ENCODE measurements at places on chromosomes 1 and 21. TPM values are rescaled to one million over a fixed set of nuclear protein-coding genes. Genes with fewer than 3 reads are reported as not detected.

The WNT3A gene
- not detected for total RNA-seq

The FAM151A gene
- not detected for total RNA-seq

The RAB7B gene
- not detected for total RNA-seq

The LRRC39 gene
- total RNA-seq: not detected

The HPCAL4 gene
- total RNA-seq: not detected

The SCCPDH gene
- total RNA-seq: 52.2 TPM

GRCh38 chr1:38221006-38221649, 174.5 kb upstream of the POU3F1 start:
- DNase-seq: no peak

- DNase-seq: no peak
These were observed 5.3 kb downstream of the SCMH1 start for GRCh38 chr1:41236781-41237180.

DNA sequence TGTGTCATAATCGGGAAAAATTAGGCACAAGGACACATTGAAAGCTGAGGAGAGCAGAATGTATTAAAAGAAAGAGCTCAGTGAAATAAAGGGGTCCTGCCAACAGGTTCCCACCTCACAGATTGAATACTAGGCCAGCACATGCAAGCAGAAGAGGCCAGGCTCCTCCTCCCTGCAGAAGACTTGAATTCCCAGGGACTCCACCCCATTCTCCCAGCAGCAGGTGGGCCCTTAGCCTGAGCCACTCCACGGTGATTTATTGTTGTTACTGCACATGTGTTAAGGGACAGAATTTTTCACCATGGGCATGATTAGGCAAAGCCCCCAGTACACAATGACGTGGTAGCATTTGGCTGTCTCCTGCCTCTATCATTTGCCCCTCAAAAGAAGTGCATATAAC, 1844.7 kb downstream of the NCAM2 start:
- DNase-seq: no peak

- DNase-seq: no peak
These were observed 30.2 kb downstream of the EVI5 start for GRCh38 chr1:92754719-92755050.

GRCh38 chr1:242467556-242468145, 56.8 kb downstream of the PLD5 start:
- peak; percentile 44 for DNase-seq

DNA sequence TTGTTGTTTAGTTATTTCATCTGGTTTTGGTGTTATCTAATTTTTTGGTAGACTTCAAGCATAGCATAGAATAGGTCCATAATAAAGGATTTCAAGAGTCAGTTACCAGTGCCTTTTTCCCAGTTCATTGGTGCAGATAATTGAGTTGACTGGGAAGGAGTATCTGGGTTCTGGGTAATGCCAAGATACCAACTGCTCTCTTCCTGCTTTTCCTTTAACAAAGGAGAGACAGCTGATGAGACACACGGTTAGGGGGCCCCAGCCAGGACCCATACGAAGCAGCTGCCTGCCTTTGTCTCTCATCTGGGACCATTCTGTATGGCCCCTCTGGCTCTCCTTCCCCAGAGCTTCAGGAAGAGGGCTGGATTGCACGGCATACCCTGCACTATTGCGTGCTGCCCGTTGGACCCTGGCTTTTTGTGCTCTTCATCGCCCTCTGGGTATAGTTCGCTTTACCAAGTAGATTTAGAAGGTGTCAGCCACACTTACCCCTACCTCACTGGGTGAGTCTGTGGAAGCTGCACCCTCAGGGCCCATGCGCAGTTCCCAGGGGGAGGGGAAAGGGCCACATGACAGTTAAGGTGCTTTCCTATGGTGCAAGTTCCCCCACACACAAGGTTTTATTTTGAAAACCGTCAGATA, 7.0 kb downstream of the NAV1 start:
- DNase-seq: no peak

DNA sequence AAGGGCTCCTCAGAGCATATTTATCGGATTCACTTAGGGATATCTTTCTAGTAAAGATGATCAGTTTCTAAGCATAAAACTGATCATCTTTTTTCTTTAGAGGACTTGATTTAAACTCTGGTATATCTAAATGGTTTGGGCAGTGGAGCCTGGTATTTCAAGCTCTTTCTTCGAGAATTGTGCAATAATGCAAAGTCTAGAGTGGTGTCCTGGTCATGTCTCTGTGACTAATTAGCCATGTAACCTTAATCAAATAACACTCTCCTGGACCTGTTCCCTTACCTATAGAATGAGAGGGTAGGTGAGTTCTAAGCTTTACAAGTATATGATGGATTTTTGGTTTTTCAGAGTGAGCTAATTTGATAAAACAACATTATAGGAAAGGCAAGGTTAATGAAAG, 225.2 kb downstream of the RPS6KC1 start:
- DNase-seq: no peak

DNA sequence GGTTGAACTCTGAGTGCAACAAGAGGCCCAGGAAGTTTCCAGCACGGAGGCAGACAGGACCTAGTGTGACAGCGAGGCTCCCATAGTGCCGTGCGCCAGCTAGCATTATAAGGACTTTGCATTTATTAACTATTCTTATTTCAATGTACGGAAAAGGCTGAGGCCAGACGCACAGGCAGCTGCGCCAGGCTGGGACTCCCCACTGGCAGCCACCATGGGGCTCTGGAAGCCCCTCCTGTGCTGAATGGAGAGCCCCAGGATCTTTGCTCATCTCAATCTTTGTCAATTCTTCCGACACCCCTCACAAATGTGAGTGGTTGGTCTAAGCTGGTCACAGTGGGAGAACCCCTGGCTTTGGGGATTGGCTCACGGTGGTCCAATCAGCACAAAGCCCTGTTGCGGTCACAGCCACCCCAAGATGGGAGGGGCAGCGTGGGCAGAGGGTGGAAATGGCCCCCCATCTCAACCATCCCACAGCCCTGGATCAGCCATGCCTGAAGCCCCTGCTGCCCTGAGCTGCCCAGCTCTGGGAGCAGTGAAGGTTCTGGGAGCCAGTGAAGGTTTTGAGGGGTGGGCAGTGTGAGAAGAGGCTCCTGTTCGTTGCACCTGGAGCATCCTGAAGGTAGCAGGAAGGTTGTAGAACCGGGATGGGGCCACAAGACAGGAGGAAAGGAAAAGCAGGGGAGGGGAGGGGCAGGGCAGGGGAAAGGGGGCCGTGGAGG, 59.5 kb upstream of the ADARB1 start:
- DNase-seq: no peak

DNA sequence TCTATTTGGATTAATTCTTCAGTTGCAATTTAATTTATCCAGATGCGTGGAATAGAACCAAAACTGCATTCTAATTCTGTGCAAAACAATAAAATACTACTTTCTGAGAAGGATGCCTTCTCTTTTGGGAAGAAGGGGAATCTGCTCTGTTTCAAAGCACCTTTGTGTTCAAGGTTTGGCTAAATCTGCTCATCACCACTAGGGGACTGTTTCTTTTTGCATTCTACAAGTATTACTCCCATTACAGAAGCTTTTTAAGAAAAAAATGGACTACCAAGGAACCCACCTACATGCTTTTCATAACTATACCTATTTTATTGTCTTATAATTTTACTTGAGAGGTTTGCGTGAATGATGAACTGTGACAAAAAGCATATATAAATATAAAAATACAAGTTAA, 18.2 kb downstream of the MRPS6 start:
- peak; percentile 27 for DNase-seq

- no peak for DNase-seq
These were observed 831 bp downstream of the CSRP1 start for GRCh38 chr1:201506092-201506491.

DNA sequence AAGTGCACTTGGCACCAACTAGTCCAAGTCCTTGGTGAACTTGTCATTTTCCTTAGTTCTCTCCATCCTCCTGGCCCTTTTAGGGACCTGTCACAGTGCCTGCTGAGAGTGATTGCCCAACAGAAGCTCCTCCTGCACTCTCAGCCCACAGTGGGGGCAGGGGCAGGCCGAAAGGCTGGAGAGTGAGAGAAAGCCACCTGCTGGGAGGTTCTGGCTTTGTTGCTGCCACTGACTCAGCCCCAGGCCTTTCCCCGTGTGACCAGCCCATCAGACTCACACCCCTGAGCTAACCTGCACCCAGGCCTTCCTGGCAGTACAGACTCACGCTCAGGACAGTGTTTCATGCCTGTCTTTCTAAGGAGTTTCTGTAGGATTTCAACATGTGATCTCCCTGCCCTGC, 17.1 kb upstream of the PROK1 start:
- no peak for DNase-seq

GRCh38 chr1:11145741-11146140, 43.4 kb upstream of the ANGPTL7 start:
- DNase-seq: no peak

- no peak for DNase-seq
These were observed 22.3 kb upstream of the C1orf105 start for GRCh38 chr1:172398193-172398592.

GRCh38 chr1:113442131-113442530, 51.8 kb downstream of the MAGI3 start:
- DNase-seq: no peak

GRCh38 chr1:225488676-225489075, 60.8 kb upstream of the LBR start:
- DNase-seq: no peak

- DNase-seq: no peak
These were observed 6.9 kb upstream of the CBR3 start for GRCh38 chr21:36127977-36128376.

DNA sequence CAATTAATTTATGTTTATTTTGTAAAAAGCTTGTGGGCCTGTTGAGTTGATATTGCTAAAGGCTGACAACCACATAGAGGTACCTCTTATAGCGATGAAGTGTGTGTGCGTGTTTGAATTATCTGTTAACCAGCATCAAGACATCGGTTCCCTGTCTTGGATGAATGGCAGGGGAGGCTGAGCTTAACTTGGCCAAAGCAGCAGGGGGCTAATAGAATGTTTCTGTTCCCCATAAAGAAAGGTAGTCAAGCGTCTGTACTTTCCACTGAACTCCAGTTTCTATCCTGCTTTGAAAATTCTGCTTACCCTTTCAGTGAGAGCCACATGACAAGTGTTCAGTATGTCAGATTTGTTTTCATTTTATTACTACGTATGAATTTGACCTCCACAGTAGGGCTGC, 63.0 kb downstream of the ROR1 start:
- DNase-seq: no peak

GRCh38 chr21:40622531-40622930, 224.4 kb downstream of the DSCAM start:
- no peak for DNase-seq

DNA sequence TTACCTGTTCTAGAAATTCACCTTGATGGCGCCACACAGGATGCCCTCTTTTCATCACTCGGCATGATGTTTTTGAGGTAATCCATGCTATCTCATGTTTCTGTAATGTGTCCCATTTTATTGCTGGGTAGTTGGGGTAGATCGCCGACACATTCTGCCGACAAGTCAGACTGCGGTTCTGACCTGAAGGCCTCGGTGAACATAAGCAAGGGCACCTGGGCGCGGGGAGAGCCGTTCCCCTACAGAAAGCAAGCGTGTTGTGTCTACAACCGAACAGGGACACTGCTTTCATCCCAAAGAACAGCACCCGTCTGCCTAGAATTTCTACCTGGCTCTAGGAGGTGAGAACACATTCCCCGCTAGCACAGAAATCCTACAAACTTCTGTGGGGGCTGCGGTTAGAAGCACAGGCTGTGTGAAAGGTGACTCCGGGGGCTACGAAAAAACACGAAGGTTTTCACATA, 149.2 kb downstream of the PPIAL4G start:
- no peak for DNase-seq

DNA sequence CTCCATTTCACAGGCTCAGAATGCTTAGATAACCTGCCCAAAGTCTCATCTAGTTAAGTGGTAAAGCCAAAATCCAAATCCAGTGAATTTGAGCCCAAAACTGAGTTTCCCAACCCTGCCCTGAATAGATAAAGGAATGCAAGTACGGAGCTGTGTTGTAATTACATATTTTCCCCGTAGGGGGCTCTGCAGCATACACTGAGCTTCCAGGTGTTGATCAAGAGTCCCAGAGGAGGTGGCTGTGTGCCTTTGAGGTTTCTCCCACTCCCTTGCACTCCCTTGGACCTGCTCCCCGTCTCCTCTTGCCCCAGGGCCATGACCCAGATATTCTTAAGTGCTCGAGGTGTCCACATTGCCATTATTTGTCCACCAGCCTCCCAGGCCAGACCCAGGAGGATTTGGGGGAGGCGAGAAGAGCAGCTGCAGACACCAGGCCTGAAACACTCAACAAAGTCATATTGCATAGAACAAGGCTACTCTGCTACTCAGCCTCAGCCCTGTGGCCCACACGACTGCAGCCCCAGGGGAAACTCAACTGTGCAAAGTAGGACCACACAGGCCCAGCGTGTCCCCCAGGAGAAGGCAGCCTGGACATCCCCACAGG, 18.4 kb upstream of the LY9 start:
- peak; percentile 5 for DNase-seq

DNA sequence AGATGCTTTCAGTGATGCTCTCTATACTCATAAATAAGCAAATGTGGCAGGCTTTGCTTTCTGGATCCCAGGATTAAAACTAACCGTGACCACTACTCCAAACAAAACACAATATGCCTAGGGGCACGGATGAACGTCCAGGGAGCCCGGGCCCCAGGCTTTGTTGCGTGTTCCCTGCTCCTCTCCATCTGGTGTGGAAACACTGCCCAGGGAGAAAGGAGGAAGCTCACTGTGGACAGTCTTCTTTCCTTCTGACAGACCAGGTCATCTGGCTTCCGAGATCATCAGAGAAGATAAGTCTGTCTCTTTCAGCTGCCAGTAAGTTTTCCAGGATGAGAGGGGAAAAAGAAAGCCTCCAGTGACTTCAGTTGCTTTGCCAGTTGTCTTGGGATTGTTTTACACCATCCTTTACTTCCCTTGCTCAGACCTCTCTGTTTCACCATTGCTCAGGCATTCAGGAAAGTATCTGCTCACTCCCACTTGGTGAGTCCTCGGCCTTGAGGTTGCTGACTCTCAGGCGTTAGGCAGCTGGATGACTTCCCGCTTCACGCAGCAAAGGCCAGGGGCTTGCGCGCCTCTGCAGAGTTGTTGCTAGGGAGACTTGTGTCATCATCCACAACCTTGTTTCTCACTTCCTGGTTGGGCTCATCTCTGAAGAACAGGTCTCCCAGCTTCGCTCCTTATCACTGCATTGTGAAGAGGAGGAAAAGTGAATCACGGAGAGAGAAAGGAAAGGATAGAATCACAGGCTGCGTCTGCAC, 20.6 kb upstream of the PGD start:
- no peak for DNase-seq

- DNase-seq: peak; percentile 89
These were observed 41.5 kb downstream of the SPATA46 start for GRCh38 chr1:162335126-162335525.

GRCh38 chr21:46120301-46121285, 22.7 kb downstream of the COL6A2 start:
- DNase-seq: no peak

Measured in dermis microvascular lymphatic vessel endothelial cell (primary cell).